ENCODE measurements at places on chromosomes 4 and X.

DNA sequence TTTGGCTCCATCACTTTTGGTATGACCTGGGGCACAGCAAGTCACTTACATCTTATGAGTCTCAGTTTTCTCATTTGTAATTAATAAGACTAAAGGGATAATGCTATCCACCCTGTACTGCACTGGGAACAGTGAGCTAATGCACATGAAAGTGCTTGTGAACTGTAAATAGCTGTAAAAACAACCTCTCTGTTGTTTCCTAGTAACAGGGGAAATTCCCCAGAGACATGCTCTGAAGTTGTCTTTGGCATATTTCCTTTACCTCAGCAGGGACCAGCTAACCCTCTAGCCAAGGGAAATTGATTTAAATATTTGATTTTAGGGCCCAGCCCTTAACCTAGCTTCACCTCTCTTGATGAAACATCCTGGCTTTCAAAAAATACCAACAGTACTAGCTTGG, 6.1 kb upstream of the CYSLTR1 start:
- DNase-seq = no peak

DNA sequence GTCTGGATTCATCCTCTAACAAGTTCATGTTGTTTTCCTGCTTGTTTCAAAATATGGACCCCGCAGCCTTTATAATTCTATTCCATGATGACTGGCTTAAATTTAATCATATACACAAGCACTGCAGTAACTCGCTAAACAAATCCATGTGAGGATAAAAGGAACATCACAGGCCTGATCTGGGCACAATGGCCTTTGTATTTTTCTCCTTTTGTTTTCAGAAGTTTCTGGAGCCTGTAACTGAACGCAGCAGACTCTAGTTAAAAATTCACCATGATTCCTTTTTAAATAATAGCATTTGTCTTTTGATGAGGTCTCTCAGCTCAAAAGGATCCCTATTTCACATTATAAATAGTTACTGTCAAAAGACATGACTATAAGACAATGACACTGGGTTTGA, 30.2 kb upstream of the TMEM184C start:
- no peak for DNase-seq

DNA sequence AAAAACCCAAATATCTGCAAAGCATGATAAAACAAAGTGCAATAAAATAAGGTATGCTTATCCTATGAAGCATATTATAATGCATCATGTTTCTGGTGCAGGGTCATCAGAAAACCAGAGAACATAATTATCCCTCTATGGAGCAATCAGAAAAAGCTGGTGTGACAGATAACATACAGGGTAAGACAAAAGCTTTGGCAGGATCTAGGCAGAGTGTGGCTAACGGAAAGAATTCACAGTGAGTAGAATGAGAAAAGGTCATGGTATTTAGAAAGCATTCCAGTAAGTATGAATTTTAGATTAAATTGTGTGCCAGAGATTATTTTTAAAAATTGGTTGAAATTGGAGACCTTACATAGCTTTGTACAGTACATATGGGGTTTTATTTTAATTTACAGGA, 29.0 kb upstream of the UGT2B4 start:
- DNase-seq = no peak

DNA sequence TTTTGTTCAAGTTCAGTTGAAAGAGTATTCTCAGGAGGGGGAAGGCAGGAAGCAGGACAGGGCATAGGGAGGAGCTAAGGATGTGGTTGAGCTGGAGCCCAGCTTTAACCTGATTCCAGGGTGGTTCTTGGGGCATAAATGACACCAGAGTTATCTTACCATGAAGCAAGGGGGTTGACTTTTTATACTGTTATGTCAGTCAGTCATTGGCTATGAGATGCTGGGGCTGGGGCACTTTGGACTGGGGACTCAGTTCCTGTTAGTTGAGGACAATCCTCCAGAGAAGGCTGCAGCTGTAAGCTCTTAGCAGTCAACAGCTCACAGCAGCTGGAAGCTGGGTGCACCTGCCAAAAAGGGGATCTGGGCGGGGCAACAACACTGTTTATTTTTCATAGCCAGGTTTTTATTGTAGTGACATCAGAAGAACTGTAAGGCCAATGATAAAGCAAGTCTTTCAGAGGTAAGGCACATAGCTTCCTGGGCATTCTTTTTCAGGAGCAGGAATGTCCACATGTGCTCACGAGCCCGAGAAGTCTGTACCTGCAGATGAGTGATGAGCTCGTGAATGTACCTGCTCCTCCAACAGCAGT, 78.5 kb downstream of the MID1IP1 start:
- DNase-seq = no peak

GRCh38 chrX:107574711-107575110, 53.6 kb upstream of the PRPS1 start:
- no peak for DNase-seq

DNA sequence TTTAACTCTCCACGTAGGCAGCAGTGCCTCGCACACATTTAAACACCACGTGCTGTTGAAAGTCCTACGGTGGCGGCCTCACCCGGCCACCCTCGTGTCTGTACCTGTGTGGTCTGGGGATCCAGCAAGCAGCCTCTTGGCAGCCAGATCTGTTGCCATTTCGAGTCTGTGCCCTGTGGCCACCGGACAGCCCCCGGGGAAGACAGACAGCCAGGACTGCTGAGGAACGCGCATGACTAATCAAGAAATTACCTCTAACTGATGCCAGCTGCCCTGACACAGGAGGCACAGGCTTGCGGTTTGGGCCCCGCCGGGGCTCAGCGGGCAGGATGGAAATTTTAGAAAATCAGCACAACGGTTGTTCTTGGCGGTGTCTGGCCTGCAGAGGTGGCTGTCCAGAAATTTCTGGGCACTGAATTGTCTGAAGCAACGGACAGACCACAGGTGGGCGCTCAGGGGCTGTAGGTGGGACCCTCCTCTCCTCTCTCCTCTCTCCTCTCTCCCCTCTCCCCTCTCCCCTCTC, 15.6 kb upstream of the ASMTL start:
- peak; percentile 79 for DNase-seq

- DNase-seq = no peak
Measured at GRCh38 chr4:13516315-13516860, 27.9 kb downstream of the NKX3-2 start.

GRCh38 chr4:134470544-134470943, 269.0 kb upstream of the PABPC4L start:
- DNase-seq = no peak

DNA sequence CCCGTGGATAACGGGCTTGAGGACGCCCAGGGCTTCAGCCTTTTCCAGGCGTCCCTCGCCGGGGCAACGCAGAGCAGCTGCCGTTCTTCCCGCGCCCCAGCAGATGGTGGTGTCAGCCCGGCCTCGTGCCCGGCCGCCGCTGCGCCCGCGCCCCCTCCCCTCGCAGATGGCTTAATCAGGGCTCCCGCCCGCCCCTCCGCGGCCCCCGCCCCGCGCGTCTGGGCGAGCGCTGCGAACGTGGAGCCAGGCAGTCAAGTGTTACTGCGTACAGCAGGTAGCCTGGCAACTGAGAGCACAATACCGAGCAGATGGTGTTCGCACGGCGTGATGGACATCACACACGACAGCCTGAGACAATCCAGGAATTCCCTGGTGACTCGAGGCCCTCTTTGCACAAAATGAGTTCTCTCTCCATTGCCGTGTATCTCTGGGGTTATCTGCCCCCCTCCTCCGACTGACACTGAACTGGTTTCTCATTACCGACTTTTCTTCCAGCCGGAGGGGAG, 69.3 kb downstream of the MGST2 start:
- peak; percentile 72 for DNase-seq

DNA sequence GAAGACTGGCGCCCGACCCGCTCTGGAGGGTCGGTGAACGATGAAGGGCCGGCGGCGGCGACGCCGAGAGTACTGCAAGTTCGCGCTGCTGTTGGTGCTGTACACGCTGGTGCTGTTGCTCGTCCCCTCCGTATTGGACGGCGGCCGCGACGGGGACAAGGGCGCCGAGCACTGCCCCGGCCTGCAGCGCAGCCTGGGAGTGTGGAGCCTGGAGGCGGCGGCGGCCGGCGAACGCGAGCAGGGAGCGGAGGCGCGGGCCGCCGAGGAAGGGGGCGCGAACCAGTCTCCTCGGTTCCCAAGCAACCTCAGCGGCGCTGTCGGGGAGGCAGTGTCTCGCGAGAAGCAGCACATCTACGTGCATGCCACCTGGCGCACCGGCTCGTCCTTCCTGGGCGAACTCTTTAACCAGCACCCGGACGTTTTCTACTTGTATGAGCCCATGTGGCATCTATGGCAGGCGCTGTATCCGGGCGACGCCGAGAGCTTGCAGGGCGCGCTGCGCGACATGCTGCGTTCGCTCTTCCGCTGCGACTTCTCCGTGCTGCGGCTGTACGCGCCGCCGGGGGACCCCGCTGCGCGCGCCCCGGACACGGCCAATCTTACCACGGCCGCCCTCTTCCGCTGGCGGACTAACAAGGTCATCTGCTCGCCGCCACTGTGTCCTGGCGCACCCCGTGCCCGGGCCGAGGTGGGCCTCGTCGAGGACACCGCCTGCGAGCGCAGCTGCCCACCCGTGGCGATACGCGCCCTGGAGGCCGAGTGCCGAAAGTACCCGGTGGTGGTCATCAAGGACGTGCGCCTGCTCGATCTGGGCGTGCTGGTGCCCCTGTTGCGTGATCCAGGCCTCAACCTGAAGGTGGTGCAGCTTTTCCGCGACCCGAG, 568 bp downstream of the CHST7 start:
- DNase-seq = no peak

DNA sequence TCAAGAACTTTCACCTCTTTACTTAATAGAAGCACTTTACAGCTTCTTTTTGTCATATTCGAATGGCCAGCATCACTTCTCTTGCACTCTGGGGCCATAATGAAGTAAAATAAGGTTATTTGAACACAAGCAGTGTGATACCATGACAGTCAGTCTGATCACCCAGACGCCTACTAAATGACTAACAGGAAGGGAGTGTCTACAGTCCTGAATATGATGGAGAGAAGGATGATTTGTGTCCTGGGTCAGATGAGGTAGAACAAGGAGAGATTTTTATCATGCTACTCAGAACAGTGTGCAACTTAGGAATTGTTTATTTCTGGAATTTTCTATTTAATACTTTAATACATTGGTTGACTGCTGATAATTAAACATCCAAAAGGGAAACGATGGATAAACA, 284.2 kb upstream of the F9 start:
- no peak for DNase-seq

DNA sequence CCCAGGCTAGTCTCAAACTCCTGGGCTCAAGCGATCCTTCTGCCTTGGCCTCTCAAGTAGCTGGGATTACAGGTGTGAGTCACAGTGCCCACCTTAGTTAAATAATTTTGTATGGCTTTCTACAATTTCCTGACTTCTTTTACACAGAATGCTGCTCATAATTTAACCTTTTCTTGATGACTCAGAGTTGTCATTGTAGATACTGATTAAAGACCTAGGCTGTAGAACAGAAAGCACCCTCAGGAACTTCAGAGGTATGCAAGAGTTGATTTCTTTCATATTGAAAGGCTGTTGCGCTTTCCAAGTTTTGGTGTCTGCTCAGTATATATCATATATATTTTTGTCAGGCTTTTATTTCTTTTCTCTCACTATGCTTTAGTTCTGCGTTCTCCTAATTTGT, 21.1 kb upstream of the GPR34 start:
- no peak for DNase-seq

GRCh38 chrX:16604337-16604736, 45.6 kb upstream of the S100G start:
- no peak for DNase-seq

GRCh38 chr4:187118602-187119120, 395.0 kb upstream of the FAT1 start:
- DNase-seq = no peak

GRCh38 chr4:176635372-176636261, 157.1 kb downstream of the VEGFC start:
- peak; percentile 50 for DNase-seq

- DNase-seq = no peak
Measured at GRCh38 chrX:74500067-74500466, 78.8 kb downstream of the SLC16A2 start.
